ENCODE measurements at places on chromosomes 3 and 15.

GRCh38 chr3:169457807-169458697, 205.5 kb downstream of the MECOM start:
- no peak for DNase-seq

- no peak for DNase-seq
Measured at GRCh38 chr3:56969851-56970250, 90.6 kb upstream of the SPATA12 start.

DNA sequence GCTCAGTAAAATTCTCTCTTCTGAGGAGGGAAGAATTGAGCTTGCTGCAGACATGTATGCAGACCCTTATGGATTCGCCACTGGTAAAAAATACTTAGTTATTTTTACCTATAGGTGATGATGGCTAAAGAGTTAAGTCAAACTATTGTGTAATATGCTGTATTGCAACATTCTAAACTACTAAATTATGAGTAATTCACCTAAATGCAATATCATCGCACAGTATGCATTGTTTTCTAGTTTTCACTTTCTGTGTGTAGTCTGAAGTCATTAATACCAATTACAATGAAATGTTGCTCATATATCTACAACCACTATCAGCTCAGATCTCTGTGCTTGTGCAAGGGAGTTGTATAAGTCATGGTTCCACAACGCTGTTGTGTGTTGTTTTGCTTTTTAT, 48.7 kb upstream of the ROBO2 start:
- DNase-seq = no peak

DNA sequence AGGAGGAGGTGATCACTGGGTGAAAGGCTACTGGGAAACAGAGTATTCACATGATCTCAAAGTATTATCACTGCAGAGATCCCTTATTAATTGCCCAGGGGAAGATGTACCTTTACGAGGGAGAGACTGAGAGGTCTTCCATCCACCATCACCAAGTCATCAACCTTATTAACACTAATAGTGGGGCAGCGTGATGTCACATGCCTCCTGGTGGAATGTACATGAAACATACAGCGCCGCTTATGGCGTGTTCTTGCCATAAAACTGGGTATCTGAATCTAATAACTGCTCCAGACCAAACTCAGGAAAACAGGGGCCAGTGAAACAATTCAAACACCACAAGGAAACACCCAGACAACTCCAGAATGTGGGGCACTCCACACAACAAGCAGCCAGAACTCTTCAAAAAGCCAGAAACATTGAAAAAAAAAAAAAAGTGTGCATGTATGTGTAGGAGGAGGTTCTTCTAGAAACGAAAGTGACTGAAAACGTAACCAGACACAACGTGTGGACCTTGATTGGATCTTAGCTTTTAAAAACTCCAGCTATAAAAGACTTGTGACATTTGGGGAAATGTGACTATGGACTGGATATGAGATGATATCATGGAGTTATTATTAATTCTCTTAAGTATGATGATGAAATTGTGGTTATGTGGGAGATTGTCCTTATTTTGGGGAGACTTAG, 4.6 kb downstream of the STIMATE start:
- peak; percentile 19 for DNase-seq

GRCh38 chr3:142914286-142914811, 25.5 kb upstream of the PCOLCE2 start:
- no peak for DNase-seq

GRCh38 chr15:50059203-50059772, 59.7 kb downstream of the ATP8B4 start:
- no peak for DNase-seq

GRCh38 chr15:83449250-83449671, 2.1 kb downstream of the SH3GL3 start:
- no peak for DNase-seq

DNA sequence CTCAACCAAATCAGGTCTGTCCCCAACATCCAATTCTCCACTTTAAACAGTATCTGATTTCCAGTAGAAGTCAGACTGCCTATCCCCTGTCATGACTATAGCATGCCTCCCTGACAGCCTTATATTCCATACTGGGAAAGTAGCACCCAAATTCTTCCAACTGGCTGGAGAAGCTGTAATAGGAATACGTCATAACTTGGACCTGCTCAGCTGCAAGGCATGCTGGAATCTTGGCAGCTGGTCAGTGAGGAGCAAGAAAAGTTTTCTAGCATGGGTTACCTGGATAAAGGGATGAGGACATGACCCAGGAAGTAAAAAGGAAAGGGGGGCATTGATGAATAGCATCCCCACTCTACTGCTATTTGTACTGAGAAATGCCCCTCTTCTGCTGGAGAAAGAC, 8.9 kb downstream of the SEMA5B start:
- no peak for DNase-seq

GRCh38 chr15:85950101-85950500, 129.6 kb upstream of the AGBL1 start:
- no peak for DNase-seq

DNA sequence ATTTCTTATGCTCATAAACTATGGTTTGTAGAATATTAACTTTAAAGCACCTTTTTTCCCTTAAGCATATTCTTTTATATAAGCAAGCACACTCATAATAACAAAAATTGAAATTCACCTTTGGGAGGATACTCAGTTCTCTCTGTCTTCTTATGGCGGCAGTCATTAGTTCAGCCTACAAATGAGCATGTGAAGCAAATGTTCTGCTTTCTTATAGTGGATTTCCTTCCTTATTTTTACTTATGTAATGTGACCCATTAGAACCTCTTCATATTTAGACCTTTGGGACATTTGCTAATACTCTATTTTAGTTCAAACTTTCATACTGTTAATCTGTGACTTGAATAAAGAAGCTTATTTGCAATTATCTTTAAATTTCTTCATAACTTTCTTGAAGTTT, at the start of gene P2RY13:
P2RY13 (minus strand) TSS at position 187 of the 400 bp plus-strand sequence; CDS start at position 166, 21 bp downstream.
- no peak for DNase-seq

GRCh38 chr3:156761713-156762451, 64.3 kb upstream of the LEKR1 start:
- no peak for DNase-seq

GRCh38 chr3:168065569-168065968, 30.2 kb downstream of the GOLIM4 start:
- DNase-seq = no peak

GRCh38 chr3:42377681-42378080, 32.7 kb downstream of the LYZL4 start:
- DNase-seq = no peak

DNA sequence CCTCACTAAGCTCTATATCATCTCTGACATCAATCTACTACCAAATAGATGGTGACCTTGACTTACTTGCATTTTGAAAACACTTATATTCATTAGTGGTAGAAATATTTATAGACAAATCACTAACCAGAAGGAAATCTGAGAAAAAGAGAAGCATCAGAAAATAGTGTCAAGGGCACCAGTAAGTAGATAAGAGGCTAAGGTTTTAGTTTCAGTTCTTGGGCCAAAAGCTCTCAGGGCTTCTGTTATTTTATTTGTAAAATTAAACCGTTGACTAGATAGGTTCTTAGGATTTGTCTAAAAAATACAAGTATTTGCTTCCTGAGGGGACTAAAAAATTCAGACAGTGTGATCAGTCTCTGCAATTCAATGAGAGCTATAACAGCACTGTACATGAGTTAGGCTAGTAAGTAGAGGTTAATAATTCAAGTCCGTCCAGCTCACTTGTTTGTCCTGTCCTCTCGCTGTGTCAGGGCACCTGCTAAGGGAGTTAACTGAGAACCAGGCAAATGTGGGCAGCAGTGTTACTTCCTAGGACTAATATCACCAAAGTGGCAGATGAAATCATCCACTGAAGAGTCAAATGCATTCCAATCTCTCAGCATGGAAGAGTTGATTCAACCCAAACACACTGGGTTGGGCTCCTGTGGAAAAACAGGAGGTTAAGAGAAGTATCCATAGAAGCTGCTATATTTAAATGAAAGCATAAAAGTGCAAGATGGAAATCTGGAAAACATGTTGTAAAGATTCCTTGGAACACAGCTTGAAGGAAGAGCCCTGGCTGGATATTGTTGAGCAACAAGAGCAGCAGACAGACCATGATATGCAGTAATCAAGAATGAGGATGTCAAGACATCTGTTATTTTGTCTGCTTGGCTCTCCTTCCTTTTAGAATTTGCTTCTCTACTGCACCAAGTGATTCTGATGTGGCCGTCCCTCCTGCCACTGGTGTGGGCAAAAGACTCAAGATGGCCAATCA, 134.9 kb upstream of the ZBTB20 start:
- DNase-seq = no peak

DNA sequence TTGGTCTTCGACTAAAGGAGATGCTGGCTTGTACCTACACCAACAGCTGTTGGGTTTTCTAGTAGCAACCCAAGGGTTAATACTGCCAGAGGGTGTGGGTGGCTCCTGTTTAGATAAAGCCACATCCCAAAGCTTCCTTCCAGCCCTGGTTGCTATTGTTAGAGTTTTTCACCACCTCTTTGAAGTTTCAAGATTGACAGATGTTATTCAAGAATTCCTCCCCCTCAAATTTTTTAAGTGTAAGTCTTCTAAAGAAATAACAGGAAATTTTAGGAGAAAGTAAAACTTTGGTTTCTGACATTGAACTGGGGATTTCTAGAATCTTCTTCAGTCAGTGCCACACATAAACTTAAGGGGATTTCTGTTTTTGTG, 60.9 kb downstream of the TGFBR2 start:
- peak; percentile 24 for DNase-seq

DNA sequence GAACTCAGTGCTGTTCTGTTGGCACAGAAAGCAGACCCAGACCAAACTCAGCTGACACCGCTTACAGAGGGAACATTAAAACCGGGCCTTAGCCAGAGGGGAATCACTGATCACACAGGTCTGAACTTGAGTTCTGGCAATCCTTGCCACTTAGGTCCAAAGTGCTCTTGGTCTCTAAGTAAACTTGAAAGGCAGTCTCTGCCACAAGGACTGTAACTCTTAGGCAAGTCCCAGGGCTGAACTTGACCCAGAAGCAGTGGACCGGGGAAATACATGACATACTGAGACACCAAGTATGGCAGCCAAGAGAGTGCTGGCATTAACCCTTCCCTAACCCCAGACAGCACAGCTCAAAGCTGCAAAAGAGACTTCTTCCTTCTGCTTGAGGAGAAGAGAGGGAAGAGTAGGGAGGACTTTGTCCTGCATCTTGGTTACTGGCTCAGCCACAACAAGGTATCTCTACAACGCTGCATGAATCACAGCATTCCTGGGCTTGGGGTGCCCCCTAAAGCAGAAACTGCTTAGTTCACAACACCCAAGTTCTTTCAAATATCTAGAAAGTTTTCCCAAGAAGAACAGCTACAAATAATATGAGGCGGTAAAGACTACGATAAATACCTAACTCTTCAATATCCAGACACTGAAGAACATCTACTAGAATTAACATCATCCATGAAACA, 32.5 kb downstream of the NAALADL2 start:
- no peak for DNase-seq

DNA sequence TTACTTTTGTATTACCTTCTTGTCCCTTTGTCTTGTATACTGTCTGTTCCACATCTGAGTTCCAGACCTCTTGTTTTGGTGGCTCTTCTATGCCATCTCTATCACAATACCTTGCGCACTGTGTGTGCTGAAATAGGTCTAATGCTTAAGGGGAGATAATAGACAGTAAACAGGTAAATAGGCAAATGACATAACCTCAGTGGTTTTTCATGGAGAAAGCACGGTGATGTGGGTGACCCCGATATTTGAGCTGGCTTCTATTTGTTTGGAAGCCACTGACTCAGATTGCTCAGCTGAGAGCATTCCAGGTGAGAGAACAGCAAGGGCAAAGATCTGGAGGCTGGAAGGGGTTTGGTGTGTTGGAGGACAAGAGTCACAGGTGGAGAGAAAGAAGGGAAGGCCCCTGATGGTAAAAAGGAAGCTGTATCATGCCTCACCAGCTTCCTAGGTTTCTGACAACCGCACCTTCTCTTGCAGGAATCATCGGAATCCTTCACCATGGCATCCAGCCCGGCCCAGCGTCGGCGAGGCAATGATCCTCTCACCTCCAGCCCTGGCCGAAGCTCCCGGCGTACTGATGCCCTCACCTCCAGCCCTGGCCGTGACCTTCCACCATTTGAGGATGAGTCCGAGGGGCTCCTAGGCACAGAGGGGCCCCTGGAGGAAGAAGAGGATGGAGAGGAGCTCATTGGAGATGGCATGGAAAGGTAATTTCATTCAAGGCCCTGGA, 795 bp downstream of the MCM2 start:
- no peak for DNase-seq

GRCh38 chr3:193483988-193484539, 70.6 kb downstream of the ATP13A4 start:
- no peak for DNase-seq

GRCh38 chr3:42935472-42935871, 29.5 kb downstream of the ZNF662 start:
- peak; percentile 34 for DNase-seq

GRCh38 chr3:124520970-124521369, 209.3 kb upstream of the UMPS start:
- DNase-seq = no peak

- no peak for DNase-seq
Measured at GRCh38 chr3:73405853-73406252, 218.9 kb downstream of the PDZRN3 start.

All from CD4-positive, alpha-beta T cell (primary cell).